ENCODE measurements at places on chromosomes 13 and 19.

DNA sequence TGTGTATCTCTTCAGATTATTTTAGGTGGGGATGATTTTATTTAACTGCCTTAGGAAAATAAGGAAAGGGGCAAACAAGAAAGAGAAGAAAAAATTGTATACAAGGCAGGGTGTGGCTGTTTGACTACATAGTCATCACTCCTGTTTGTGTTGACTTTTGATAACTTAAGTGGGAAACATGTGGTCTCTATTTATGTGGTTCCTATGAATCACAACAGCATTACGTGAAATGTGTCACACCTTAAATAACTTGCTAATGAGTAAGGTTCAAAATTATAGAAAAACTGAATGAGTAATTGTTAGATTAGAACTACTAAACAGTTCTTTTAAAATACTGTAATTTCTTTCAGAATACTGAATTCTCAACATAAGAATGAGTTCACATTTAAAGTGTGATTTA is 69.3 kb downstream of the LMO7 start:
- DNase-seq = no peak

DNA sequence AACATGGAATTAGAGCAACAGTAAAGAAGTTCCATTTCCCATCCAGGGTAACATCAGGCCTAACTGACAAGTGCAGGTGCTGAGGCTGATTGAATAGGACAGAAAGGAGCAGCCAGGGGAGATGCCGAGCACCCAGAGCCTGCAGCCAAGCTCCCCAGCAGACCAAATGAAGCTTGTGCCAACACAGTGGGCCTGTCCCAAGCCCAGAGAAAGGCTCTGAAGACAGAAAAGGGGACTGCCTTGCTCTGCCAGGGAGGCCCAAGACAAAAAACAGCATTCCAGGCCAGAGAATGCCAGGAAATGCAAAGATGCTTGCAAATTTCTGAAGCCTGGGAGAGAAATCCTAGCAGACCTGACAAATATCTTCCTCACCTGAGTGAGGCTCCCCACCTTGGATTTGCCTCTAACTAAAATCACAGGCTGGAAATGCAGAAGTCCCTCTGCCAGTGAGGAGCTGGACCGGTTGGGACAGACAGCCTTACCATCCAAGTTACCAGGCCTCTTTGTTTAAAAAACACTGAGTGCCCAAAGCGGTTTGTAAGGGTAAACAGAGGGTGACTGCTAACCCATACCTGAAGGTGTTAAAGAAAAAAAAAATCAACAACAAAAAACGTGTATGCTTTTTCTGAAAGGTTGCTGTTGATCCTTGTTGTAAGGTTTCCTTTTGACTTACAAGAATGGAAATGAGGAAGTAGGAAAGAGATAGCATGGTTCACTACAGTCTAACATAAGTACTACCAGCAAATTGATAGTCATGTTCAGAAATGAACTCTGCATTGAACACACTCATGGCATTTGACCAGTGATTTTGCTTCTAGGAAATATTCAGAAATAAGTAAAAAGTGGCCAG is 11.8 kb upstream of the HMGB1 start:
- DNase-seq = no peak

- DNase-seq = no peak
Observed at GRCh38 chr19:51573331-51573730, 2.2 kb downstream of the ZNF175 start.

DNA sequence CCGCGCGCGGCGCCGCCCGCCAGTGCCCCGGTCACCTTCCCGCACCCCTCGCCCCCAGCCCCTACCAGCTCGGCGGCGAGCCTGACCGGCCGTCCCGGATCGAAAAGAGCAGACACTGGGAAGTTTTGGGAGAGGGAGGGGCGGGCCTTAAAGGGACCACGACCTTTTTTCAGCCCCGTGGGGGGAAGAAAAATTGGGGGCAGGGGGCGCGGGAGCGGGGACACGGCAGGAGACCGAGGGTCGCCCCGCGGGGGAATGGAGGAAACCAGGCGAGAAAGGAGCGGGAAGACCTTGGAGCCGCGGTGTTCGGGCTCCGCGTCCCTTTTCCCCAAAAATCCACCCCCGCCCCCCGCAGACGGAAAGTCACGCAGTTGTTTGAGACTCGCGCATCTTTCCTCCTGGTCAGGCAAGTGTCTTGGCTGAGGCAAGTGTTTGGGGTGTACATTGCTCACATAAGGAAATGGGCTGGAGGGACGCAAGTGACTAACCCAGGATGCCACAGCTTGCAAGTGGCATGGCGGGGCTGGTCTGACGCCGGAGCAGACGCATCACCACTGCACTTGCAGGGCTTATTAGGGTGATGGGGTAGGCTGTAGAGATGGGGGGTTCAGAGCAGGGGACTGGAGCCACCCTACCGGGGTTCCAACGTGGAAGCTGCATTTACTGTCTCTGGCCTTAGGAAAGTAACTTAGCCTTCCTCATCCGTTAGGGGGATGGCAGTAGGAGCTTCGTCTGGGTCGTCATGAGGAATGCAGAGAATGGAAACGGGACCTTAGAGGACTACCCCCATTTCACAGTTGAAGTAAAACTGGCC is 2.7 kb upstream of the HNRNPL start:
- peak; percentile 37 for DNase-seq

- no peak for DNase-seq
Observed at GRCh38 chr19:41324921-41325639, 15.1 kb downstream of the CCDC97 start.

DNA sequence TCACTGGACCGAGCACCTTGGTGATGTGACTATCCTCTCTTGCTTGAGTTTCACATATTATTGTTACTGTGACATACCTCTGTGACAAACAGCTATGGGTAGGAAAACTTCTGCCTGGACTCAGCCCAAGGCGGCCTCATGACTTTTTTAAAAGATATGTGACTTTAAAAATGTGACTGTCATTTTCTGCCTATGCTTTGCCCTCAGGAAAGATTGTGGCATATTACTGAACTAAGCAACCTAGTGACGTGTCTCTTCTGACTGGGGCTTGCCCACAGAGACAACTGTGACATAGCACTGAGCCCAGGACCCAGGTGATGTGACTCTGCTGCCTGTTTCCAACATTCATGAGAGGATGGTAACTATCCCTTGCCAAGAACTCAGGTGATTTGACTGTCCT is 84.8 kb downstream of the ZNF728 start:
- DNase-seq = no peak

DNA sequence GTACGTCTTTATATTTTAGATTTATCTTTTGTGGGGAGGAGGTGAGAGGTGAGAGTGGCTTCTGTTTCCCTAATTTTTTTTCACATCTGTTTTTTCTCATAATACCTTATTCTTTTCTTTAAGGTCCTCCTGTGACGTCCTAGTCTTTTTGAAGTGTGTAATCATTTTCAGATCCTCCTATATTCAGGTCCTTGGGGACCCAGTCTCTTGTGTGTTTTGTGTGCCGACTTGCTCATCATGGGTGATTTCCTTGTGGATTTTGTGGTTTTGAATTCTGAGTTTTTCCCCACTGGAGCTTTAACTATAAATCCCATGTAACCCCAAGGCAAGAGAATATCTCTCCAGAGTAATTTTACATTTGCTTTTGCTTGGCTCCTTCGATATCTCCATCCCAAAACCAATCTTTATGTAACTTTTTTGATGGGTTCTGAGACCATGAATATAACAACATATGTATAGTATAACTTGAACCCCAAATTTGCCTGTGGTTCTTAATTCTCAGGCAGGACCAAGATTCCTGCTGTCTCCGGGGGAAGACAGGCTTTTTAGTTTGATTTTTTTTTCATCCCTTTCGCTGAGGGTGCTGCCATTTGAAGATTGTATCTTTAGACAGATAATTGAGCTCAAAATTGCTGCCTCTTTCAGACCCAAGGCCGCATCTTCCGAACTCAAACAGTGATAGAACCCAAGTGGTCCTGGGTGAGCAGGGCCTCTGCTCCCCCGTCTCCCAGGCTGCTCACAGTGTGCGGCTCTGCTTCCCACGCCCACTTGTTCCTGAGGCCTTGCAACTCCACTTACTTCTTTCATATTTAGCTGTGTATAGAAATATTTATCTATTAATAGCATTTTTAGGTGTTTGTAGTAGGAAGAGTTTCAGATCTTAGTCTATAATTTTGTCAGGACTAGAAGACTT is 59.1 kb upstream of the GPR183 start:
- no peak for DNase-seq

- DNase-seq = no peak
Observed at GRCh38 chr13:60788156-60788829, 391.3 kb downstream of the TDRD3 start.

DNA sequence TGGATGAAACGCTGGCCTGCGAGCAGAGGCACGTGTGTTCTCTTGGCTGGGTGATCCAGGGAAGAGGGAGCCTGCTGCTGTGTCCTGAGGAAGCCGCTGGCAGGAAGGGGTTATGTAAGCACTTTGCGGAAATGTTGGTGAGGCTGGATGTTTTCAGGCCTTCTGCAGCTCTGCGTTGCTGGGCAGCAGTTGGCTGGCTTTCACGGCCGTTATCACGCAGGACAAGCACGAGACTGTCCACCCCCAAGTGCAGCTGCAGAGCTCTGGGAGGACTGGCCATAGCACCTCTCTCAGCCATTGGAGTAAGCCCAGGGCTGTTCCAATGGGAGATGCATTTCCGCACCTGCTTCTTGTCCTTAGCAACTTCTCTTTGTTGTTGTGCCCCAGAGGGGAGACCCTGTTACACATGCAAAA is 146.9 kb upstream of the SOX21 start:
- no peak for DNase-seq

- no peak for DNase-seq
Observed at GRCh38 chr13:20997301-20998161, 63.9 kb downstream of the LATS2 start.

- no peak for DNase-seq
Observed at GRCh38 chr19:30565636-30566035, 193.5 kb downstream of the ZNF536 start.

- no peak for DNase-seq
Observed at GRCh38 chr13:75762955-75763354, 126.8 kb downstream of the LMO7 start.

DNA sequence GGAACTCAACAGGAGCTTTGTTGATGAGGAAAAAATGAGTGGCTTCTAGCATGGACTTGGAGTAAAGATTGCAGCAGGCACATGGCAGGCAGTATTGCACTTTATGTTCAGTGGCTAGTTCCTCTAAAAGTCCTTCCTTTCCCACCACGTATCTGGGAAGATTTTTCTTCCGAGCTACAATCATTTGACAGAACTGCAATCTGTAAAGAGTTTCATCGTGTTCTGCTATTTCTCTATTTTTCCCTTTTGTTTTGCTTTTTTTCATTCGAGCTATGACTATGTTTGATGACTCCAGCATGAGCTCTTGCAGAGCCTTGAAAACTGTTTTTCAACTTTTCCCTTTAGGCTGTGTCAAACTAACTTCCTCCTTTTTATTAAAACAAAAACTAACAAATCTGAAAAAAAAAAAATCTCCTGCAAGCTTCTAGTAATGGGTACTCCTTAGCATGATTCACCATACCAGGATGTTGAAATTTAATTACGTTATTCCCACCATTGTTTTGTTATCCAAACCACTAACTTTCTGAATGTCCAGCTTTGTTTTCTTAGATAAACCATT is 12.3 kb downstream of the CLDN10 start:
- DNase-seq = no peak

- no peak for DNase-seq
Observed at GRCh38 chr19:31037286-31037980, 311.8 kb downstream of the TSHZ3 start.

DNA sequence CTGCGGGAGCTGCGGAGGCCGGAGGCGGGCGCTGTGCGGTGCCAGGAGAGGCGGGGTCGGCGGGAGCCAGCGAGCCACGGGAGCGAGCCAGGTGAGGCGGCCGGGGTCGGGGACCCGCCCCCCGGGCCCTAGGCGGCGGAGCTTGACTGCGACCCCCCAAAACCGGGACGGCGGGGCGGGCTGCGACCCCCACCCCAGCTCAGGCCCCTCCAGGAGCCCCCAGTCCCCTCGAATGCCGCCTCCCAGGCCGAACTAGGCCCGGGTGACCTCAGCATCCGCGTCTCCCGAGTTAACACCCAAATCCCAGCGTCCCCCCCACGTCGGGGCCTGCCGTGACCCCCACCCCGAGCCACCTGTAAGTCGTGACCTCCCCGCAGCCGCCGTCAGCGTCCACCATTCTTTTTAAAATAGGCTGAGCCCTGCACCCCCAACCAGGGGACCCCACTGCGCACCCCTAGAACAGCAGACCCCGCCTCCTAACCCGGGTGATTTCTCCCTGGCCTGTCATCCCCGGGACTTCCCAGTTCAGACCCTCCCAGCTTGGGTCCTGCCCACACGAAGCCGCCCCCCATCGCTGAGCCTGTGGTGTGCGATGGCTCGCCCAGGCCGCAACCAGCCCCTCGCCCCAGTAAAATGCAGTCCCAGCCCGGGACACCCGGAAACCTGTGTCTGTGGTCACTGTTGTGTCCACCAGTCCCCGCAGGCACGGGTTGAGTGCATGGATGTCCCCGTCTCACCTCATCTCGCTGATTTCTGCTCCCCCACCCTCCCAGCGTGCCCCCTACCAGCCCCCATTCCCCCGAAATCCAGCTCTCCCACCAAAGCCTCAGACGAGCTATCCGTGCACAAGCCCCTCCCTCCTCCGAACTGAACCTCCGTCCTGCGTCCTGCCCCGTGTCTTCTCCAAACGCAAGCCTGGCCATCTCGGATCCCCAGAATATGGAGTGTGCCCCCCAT is 551 bp downstream of the FZR1 start:
- DNase-seq = peak; percentile 12

- no peak for DNase-seq
Observed at GRCh38 chr19:48907671-48908070, 7.6 kb downstream of the NUCB1 start.

DNA sequence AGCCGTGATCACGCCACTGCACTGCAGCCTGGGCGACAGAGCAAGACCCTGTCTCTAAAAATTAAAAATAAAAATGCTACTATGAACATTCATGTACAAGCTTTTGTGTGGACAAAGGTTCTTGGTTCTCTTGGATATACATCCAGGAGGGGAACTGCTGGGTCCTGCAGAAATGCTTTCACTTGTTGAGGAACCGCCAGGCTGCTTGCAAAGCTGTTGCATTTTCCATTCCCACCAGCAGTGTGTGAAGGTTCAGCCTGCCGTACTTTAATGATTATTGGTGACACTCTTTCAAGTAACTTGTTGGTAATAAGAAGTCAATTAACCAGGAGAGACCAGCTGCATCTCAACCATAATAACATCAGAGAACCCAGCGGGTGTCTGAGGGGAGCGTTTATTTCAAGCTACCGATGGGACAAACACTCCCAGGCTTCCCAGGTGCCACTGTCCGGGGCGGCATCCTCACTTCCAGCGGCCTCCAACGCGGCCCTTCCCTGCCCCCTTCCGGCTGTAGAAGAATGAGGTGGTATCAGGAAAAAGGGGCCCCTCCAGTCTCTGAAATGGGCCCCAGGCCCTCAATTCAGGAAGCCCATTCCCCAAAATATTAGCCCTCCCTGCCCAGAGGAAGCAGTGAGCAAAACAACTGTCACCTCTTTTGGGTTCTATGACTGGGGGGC is 15.2 kb upstream of the PPP1R12C start:
- DNase-seq = no peak

DNA sequence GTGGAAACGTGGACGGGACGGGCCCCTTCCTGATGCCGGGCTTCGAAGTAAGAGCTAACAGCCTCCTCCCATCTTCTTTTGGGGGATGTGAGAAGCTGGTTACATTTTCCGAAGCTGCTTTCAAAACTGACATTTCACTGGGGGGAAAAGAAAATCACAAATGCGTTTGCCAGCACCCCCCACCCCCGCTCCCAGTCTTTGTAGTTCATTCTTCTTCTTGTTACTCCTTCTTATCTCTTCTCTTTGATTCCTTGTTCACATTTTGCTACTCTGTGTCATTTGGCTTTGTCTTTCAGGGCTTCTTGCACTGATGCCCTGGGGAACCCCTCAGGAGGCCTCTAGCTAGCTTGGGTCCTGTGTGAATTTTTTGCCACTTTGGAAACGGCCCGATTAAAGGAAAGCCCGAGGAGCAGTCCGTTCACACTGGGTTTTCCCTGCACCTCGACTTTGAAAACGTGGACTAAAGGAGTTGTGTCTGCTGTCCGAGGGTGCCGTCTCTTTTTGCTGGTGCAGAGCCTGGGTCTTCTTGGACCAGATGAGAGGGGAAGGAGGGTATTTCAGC is 1.3 kb downstream of the CARM1 start:
- DNase-seq = no peak

Measured in T follicular helper cell (primary cell).